ENCODE measurements at places on chromosomes 6 and 20. TPM values are rescaled to one million over a fixed set of nuclear protein-coding genes. Genes with fewer than 3 reads are reported as not detected.

Gene CDSN
- polyA plus RNA-seq: not detected

Gene CRISP3
- 0.06 TPM for polyA plus RNA-seq

Gene POLR3F
- 10.6 TPM for polyA plus RNA-seq

Gene GPR63
- 2.6 TPM for polyA plus RNA-seq

Gene HTR1E
- 0.07 TPM for polyA plus RNA-seq

Gene ADGRF4
- polyA plus RNA-seq: 1.2 TPM

Gene HAO1
- polyA plus RNA-seq: not detected

Gene IGF2R
- polyA plus RNA-seq: 81.5 TPM

Gene DYNLT1
- polyA plus RNA-seq: 128 TPM

Gene RSPH4A
- 0.70 TPM for polyA plus RNA-seq

Gene TRIM15
- polyA plus RNA-seq: 51.7 TPM

Gene TRIM31
- polyA plus RNA-seq: 5.7 TPM

Gene CDH22
- 0.37 TPM for polyA plus RNA-seq

Gene ZSCAN23
- 3.6 TPM for polyA plus RNA-seq

Gene THBD
- polyA plus RNA-seq: 5.7 TPM

Gene CITED2
- polyA plus RNA-seq: 107 TPM

Gene PNLDC1
- 0.16 TPM for polyA plus RNA-seq

Gene RBPJL
- polyA plus RNA-seq: not detected

Gene TRDN
- 0.09 TPM for polyA plus RNA-seq

Gene CASS4
- 1.2 TPM for polyA plus RNA-seq

Gene SCRT2
- 0.01 TPM for polyA plus RNA-seq

Gene EPHA7
- polyA plus RNA-seq: 6.5 TPM

Gene KIF25
- 0.82 TPM for polyA plus RNA-seq

Gene FNDC1
- 22.0 TPM for polyA plus RNA-seq

Gene SPEF1
- 0.19 TPM for polyA plus RNA-seq

Gene PAQR8
- 36.1 TPM for polyA plus RNA-seq

Gene R3HDML
- 0.04 TPM for polyA plus RNA-seq

Gene TUBB2B
- polyA plus RNA-seq: 54.3 TPM

Gene OR2B6
- 0.07 TPM for polyA plus RNA-seq

Gene TASP1
- 12.8 TPM for polyA plus RNA-seq

Gene PRL
- polyA plus RNA-seq: 0.78 TPM

Gene SAMD3
- 3.6 TPM for polyA plus RNA-seq

Gene C6orf15
- not detected for polyA plus RNA-seq

Gene MUCL3
- polyA plus RNA-seq: 0.04 TPM

Gene ADGB
- polyA plus RNA-seq: 0.06 TPM

Gene SRSF12
- 2.6 TPM for polyA plus RNA-seq

Gene DLL1
- 39.3 TPM for polyA plus RNA-seq

Gene C6orf163
- 3.1 TPM for polyA plus RNA-seq

Gene CLVS2
- polyA plus RNA-seq: 0.70 TPM

Gene LHFPL5
- 0.33 TPM for polyA plus RNA-seq

Gene CTAGE9
- 0.73 TPM for polyA plus RNA-seq

Gene MOXD1
- 13.6 TPM for polyA plus RNA-seq

All from large intestine (tissue), 12 donors.